ENCODE measurements at places on chromosomes 5 and 9.

- DNase-seq: no peak
Observed at GRCh38 chr5:13188371-13188770, 756.1 kb downstream of the DNAH5 start.

DNA sequence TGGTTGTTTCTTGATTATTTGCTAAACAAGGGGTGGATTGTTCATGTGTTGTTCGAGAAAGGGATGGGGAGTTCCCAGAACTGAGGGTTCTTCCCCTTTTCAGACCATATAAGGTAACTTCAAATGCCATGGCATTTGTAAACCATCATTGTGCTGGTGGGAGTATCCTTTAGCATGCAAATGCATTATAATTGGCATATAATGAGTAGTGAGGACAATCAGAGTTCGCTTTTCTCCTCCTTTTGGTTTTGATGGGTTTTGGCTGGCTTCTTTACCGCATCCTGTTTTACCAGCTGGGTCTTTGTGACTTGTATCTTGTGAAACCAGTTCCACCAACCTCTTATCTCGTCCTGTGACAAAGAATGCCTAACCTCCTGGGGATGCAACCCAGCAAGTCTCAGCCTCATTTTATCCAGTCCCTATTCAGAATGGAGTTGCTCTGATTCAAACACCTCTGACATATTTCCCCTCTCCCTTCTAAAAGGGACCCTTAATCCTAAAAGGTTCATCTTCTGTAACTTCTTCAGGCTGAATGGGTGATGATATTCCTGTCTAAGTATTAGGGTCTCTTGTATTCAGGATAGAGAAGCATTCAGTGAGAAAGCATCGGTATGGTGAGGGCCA, 8.7 kb upstream of the FBN2 start:
- DNase-seq: no peak

GRCh38 chr9:14221558-14221957, 92.4 kb downstream of the NFIB start:
- DNase-seq: no peak

DNA sequence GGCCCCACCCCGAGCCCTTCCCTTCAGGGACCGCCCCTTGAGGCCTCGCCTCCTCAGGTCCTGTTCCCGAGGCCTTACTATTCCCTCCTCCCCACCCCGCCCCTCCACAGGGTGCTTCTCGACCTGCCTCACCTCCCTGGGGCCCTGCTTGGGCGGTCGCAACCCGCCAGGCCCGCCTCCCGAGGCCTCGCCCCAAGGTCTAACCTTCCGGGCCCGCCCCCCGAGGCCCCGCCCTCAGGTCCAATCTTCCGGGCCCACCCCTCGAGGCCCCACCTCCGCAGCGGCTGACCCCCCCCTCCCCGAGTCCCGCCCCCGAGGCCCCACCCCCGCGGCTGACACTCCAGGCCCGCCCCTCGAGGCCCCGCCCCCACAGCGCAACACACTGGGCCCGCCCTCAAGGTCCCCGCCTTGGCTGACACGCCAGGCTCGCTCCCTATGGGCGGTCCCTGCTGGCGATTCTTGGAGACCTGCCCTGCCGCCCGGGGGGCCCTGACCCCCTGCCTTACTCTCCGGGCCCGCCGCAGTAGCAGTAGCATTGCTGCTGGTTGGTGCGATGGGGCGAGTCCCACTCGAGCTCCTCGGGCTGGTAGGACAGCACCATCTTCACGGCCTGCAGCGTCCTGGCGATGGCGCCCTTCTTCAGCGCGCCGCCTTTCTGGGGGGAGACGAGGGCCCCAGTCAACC, 8.2 kb downstream of the PHF19 start:
- DNase-seq: peak; percentile 97

DNA sequence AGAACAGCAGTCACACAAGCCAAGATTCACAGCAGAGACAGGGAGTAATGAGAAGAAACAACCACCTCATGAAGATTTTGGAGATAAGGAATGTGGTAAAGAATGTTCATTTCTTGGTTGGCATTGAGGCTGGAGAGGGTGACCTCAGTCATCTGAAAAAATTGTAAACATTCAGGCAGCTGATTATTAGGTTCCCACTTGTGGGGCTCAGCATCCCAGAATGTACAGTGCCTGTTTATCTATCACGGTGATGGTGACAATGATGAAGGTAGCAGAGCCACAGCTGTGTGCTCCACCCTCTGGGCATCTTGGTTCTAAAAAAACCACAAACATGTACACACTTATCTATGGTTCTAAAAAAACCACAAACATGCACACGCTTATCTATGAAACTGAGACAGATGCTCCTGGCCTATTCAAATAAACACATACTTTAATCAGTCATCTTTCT, 143.9 kb upstream of the MOCS2 start:
- no peak for DNase-seq

DNA sequence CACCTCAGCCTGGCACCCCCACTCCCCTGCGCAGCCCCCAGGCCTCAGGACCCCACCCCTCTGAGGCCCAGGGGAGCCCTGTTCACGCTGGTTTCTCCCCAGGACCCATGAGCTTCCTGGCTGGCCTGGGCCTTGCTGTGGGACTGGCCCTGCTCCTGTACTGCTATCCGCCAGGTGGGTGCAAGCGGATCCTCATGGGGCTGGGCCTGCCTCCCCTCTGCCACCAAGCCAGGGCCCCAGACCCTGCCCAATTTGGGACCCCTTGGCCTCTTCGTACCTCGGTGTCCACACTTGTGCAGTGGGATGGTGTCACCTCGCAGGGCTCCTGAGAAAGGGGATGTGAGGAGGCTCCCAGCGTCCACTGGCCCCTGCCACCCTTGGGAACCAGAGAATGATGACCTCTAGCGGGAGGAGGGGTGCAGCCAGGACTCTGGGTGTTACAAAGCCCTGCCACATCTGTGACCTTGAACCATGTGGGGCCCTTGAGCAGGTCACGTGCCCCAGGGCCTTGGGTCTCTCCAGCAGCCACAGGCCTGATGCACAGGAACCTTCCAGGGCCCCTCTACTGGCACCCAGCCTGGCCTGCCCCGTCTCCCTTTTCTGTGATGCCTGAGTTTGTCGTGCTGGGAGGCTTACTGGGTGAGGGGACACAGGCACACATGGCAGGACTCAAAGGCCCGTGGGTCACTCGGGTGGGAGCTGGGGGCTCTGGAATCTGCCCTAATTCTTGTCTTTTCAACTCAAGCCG, 16.3 kb downstream of the CARD19 start:
- DNase-seq: no peak

GRCh38 chr5:93240228-93240834, 340.7 kb downstream of the NR2F1-AS1 start:
- DNase-seq: no peak

DNA sequence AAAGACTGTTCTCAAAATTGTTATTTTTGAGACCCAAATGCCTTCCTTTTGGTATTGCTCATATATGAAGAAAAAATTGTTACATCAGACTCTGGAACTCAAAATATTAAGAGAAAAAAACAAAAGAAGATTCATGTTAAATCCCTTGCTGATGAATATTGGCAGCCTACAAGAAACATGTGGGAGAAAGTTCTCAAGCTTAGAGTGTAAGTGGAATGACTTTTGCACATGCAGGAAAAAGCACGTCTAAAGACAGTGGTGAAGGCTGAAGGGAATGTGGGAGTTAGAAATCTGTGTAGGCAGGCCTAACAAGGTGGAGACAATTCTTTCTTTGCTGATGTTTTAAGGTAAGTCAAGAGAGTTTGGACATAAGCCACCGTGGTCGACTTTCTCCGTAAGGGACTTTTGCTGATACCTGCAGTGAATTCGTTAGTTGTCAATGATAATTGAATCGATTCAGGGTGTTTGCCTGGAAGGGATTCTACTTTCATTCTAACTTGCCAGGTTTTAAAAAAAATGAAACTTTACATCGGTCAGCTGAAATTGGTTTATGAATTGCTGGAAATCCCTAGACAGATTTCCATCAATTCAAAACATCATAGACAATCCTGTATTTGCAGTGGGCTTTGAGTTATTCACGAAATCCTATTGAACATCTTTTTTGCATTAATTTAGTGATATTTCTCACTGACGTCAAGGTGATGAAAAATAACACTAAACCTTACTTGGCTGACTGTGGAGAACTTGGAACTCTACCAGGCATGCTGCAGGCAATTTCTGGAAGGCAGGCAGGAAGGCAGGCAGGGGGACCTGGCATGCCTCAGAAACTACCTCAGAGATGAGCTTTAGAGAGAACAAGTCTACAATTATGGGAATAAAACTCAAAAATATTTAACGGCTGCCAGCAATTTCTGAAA, 359.1 kb upstream of the ADAMTSL1 start:
- DNase-seq: no peak

DNA sequence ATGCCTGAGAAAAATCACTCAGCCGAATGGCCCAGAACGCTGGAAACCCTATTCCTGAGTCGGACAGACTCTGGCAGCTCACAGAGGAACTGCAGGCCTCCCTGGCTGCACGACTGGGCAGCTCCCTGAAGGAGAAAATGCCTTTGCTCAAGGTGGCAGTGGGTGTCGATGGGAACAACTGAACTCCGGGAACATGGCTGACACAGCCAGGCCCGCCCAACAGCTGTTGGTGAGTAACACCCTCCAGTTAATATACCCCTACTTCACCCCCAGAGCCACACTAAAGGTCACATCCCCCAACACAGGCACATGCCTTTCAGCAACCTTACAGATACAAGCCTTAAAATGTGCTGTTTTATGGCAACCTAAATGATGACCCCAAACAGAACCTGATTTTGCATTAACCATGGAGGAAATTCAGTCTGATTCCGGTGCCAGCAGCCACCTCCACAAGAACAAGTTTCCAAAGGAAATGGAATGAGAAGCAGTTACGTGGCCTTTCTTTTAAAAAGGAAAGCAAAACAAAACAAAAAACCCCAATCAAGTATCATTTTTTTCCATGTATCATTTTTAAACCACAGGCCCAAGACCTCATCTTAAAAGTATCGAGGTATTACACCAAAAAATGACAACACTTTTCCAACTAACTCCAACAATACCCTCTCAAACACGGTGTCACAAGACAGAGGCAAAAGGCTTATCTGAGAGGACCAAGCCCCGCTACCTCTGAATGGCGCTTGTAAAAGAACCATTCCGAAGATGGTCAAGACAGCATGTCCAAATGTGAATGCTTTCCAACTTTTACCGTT, 3.1 kb downstream of the KLF9 start:
- peak; percentile 64 for DNase-seq

GRCh38 chr5:151743530-151743929, 14.9 kb downstream of the ATOX1 start:
- no peak for DNase-seq

DNA sequence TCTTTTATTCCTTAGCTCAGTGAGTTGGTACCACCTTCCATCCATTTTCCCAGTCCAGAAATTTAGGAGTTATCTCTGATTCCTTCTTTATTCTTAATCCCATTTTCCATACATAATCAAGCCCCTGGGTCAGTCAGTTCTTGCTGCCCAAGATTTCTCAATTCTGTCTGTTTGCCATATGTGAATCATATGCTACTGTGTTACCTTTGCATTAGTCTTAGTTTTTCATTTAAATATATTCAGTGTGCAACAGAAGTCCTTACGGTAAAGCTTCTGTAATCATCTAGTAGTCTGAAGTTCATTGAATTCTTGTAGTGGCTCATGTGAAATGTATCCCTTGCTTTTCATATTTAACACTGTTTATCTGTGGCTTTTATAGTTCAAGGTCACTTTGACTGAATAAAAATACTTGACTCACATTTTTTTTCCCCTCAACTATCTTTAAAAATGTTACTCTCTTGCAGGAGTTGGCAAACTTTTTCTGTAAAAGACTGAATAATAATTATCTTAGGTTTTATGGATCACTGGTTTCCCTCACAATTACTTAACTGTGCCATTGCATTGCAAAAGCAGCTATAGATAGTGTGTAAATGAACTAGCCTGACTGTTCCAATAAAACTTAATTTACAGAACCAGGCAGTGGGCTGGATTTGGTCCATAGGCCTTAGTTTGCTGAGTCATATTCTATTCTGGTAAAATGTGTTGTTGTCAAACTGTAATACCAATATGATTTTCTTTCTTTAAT, 6.9 kb downstream of the KIAA1958 start:
- DNase-seq: no peak

- no peak for DNase-seq
Observed at GRCh38 chr9:89405826-89406225, 87.5 kb downstream of the SECISBP2 start.

DNA sequence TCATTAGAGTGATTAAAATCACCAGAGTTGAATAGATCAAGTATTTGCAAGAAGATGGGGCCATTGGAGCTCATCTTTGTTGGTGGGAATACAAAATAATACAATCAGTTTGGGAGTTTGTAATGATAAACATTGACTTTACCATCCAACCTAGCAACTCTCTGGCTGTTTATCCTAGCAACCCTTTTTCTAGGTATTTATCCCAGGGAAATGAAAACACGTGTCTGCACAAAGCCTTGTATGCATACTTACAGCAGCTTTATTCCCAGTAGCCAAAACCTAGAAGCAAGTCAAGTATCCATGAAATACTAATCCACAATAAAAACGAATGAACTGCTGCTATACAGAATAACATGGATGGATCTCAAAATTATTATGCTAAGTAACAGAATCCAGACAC, 152.7 kb upstream of the DAB2 start:
- no peak for DNase-seq

GRCh38 chr5:92561411-92561959, 1019.5 kb downstream of the NR2F1-AS1 start:
- DNase-seq: no peak

GRCh38 chr9:114176624-114177291, 21.4 kb downstream of the COL27A1 start:
- no peak for DNase-seq

DNA sequence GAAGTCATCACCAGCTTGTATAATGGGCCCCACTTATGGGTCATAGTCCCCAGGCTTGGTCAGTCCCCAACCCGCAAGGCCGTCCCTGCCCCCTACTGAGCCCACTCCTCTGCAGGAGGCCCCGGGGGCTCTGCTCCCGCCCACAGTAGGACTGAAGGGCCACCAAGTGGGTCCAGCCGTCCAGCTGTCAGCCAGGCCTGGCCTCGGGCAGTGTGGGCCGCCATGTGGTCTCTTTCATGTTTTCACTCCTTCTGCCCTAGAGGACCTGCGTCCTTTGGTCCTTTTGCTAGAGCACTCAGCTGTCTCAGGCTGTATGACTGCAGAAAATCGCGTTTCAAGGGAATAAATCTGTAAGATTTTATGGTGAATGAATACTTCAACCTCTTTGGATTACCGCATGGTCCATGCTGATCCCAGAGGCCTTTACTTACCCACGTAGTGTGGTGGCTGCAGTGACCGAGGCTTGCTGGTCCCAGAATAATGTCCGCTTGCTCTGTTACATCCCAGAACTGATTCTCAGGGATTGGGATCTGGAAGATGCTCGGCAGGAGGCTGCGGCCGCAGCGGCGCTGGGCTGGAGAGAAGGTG, 105.7 kb upstream of the FAM120A start:
- no peak for DNase-seq

DNA sequence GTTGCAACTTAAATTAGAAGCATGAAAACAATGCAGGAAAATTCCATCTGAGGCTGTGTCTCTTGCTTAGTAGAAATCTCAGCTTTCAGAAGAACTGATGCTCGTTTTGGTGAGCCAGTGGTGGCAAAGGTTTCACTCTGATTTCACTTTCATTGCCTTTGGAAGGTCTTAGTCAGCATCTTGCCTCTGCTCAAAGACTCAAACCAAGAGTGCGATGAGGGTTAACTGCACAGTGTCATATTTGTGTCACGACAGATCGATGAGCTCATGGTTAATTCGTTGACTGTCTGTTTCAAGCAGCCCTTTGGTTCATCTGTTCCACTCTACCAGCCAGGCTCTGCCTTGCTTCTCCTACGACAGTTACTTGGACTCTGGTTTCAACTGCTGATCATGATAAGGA, 331.3 kb upstream of the KIF2A start:
- no peak for DNase-seq
